Naive B cell (primary cell): ENCODE measurements at places on chromosomes 11 and 22.

DNA sequence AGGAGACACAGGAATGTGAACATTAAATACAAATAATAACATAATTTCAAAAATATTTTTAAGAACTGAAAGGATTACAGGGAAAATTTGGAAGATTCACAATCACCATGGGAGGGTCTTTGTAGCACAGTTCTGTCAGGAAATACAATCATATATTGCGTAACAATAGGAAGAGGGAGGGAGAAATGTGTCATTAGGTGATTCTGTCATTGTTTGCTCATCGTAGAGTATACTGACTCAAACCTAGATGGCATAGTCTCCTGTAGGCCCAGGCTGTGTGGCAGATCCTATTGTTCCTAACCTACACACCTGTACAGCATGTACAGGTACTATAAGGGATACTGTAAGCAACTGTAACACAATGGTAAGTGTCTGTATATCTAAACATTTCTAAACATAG is 330.4 kb downstream of the BRD1 start:
- no peaks in the 10 kb centered on the region for H3K36me3 ChIP-seq
- H3K4me1 ChIP-seq: no peaks in the 10 kb centered on the region
- no peak overlapping the region for H3K4me3 ChIP-seq
- no peaks in the 10 kb centered on the region for H3K27me3 ChIP-seq

DNA sequence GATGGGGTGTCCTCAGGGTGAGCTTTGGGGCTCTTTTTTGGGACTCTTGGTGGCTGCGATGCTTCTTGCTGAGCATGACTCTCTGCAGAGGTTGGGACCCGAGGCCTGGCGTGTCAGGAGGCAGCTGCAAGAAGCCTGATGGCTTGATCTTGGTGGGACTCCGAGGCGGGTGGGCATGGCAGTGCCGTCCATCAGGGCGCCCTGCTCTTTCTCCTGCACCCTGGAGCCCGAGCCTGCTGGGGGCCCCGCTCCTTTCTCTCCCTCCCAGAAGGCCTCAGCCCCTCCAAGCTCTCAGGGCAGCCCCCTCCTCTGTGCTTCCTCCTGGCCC is 432.7 kb downstream of the TBC1D22A start:
- no peak for DNase-seq
- peaks cover 4% of the 10 kb centered on the region for H3K4me1 ChIP-seq
- no peak overlapping the region for H3K27ac ChIP-seq
- H3K4me3 ChIP-seq: no peak overlapping the region
- H3K27me3 ChIP-seq: no peaks in the 10 kb centered on the region

GRCh38 chr22:22761606-22761962 is 117.2 kb downstream of the GGTLC2 start:
- H3K36me3 ChIP-seq: no peaks in the 10 kb centered on the region
- H3K4me3 ChIP-seq: no peak overlapping the region
- H3K27ac ChIP-seq: no peak overlapping the region
- no peaks in the 10 kb centered on the region for H3K4me1 ChIP-seq
- no peaks in the 10 kb centered on the region for H3K27me3 ChIP-seq
- no peak for DNase-seq

- peaks cover 5% of the 10 kb centered on the region for H3K4me1 ChIP-seq
- H3K27ac ChIP-seq: no peak overlapping the region
- DNase-seq: no peak
- H3K27me3 ChIP-seq: no peaks in the 10 kb centered on the region
Observed at GRCh38 chr11:10900681-10901415, 43.0 kb upstream of the ZBED5 start.

- no peak for DNase-seq
- peak overlapping the region; percentile 79 for H3K4me3 ChIP-seq
- H3K27me3 ChIP-seq: peaks cover 47% of the 10 kb centered on the region
- peaks cover 28% of the 10 kb centered on the region for H3K4me1 ChIP-seq
- H3K27ac ChIP-seq: no peak overlapping the region
Observed at GRCh38 chr22:50169774-50170341, 673 bp upstream of the PANX2 start.
